ENCODE measurements at places on chromosomes 4 and X.

DNA sequence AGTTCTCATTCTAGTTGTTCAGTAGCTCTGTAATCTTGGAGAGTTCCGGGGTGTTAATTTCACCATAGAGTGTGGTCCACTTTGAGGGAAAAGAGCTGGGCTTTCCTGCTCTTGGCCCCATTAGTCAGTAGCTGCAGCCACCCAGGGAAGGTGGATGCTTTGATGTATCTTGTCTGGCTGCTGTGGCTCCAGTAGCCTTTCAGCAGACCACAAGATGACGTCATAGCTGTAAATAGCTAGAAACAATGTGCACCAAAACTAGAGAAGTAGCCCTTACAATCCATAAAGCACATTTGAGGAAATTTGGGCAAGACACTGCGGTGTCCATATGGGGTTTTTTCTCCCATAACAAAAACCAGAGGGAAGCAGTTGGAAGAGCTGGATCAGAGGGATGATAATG lies 32.9 kb upstream of the PRPS2 start:
- no peak for DNase-seq

DNA sequence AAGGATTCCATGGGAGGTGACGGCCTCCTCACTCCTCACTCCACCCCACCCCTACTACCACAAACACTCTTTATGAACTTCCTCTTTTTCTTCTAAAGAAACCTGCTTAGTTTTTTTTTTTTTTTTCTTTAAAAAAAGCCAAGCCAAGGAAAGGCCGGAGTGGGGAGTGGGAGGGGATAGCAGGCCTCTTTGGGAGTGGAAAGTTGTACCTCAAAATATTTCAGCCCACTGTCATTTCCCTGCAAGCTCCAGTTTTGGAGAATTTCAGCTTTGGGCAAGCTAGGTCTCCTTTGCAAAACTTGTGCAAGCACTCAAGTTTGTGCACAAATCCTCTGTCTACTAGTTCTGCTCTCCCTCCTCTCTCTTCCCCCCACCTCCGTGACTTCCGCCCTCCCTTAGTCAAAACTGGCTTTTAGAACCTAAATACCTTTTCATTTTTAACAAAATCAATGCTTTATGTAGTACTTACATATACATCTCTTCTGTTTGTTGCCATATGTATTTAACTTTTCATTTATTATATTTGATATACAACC lies 512 bp upstream of the ANTXR2 start:
- DNase-seq = no peak

DNA sequence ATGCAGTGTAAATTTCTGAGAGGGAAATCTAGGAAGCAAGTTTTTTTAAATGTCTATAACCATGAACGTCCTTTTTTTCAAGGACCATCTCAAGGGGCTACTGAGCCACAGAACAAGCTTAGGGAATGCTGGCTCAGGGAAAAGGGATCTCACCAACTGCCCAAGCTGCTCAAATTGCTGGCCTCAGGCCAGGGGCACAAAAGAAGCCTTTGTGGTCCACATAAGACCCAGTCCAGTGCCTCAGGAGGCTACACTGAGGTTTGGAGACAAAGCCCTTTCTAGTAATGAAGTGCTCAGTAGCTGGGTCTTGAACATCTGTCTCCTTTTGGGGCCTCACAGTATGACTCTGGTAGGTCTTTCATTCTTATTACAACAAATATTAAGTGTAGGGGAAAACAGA lies 305.5 kb downstream of the RAB28 start:
- no peak for DNase-seq

DNA sequence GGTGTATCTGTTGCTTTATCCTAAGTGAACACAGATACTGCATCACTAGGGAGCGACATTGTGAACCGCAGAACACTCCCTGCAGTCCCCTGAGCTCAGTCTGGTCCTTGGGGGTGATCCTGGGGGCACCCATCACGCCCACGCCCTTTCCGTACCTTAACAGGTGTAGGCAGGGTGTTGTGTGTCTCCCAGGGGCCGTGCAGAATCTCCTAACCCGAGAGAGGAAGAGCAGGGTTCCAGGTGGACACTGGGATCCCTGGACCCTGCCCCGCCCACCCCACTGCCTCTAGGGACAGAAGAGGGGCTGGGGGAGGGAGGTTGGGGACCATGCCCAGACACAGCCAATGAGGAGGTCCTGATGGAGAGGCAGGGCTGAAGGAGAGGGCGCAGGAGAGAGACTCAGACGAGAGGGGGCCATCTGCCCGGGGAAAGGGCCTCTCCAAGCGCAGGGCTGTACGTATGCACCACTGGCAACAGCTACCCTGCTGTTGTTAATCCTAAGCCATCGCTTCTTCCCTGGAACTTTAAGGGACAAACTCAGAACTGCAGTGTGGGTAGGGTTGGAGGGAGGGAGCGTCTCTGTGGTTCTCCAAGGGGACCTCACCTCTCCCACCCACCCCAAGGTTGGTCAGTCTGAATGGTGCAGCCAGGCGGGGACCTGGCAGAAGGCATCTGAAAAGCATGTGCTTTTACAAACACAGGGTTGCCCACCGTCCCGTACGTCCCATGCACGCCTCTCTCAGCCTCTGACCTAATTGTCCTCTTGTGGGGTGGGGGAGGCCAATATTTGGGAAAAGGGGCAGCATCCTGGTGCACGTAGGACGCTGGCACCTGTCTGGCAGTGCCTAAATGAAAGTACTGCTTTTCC lies 2.5 kb downstream of the P2RY8 start:
- no peak for DNase-seq

GRCh38 chrX:107204068-107204605 lies 2.1 kb downstream of the NUP62CL start:
- DNase-seq = no peak

GRCh38 chr4:185165605-185166063 lies 22.6 kb downstream of the SLC25A4 start:
- peak; percentile 87 for DNase-seq

- DNase-seq = no peak
Observed at GRCh38 chrX:40105835-40106675, 8.3 kb upstream of the BCOR start.

- DNase-seq = no peak
Observed at GRCh38 chr4:168387091-168387490, 68.5 kb upstream of the DDX60 start.

- DNase-seq = no peak
Observed at GRCh38 chr4:77219266-77219665, 62.3 kb downstream of the CCNG2 start.

DNA sequence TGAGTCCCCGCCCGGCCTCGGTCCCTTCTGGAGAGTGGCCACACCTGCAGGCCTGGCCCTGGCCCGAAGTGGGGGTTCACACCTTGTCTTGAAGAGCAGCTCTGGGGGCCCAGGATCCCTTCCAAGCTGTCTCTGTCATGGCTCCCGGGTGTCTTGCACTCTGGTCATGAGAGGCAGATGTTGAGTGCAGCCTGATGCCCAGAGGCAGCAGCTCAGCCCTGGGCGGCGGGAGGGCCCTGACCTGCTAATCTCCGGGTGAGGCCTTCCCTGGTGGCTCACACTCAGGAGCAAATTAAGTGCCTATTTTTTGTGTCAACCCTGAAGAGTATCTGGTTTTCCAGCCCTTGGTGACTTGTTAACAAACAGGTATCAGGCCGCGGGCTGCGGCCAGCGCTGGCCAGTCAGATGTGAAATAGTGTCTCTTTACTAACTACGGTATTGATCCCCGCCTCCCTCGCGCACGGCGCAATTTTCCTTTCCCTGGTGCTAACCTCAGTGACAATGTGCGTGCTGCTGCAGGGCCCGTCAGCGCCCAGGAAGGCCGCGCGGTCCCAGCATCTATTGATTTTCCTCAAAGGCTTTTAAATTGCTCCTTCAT lies 24.2 kb downstream of the NKX1-1 start:
- no peak for DNase-seq

GRCh38 chr4:38117591-38117990 lies 157.4 kb downstream of the PTTG2 start:
- no peak for DNase-seq

- peak; percentile 5 for DNase-seq
Observed at GRCh38 chr4:53653484-53654053, 62.3 kb upstream of the LNX1 start.

DNA sequence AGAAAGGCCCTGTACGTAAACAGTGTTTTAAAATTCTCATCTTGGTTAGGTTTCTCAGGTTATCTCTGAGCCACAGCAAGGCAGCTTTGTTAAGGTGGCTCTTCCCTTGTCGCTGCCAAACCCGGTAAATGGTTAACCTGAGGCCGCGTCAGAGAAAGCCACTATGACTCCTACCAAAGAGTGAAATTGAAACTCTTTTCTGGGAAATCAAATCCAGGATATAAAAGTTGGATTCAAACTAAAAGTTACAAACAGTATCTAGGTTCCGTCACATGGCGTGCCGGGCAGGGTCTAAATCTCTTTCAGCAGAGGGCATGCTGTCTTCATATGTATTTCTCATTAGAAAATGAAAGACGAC lies 433 bp downstream of the MMAA start:
- DNase-seq = peak; percentile 57

DNA sequence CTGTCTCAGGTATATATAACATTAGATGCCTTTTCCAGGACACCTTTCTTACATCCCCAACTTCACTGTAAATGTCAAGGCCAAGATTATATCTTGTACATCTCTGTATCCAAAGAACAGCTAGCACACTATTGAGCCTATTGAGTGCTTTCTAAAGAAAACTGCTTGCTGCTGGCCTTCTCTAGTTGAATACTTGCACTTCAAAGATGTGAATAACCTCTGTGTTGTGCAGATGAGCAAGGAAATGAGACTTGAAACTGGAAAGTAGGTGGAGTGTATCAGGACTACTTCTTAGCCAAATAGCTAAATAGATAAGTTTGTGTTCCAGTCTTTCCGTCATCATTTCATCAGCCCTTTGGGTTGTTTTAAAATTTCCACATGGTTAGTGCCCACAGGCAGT lies 704.4 kb upstream of the AMOT start:
- DNase-seq = no peak

GRCh38 chrX:86103061-86103460 lies 45.2 kb upstream of the DACH2 start:
- no peak for DNase-seq

DNA sequence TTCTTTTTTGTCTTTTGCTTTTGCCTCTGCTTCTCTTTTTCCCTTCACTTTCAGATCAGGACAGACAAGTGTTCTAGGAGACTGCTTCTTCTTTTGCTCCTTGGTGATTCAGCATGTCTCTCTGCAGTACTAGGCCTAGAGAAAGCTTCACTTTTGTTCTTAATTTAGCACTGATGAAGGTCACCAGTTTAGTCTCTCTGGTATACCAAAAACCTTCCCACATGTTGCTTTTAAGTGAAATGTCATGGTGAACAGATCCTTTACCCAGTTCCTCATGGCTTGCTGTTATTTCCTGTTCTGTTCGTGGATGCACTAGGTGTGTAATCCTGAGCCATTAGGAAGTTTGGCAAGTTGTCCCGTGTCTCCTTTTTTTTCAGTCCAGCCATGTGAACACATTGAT lies 53.3 kb downstream of the NBDY start:
- DNase-seq = no peak

DNA sequence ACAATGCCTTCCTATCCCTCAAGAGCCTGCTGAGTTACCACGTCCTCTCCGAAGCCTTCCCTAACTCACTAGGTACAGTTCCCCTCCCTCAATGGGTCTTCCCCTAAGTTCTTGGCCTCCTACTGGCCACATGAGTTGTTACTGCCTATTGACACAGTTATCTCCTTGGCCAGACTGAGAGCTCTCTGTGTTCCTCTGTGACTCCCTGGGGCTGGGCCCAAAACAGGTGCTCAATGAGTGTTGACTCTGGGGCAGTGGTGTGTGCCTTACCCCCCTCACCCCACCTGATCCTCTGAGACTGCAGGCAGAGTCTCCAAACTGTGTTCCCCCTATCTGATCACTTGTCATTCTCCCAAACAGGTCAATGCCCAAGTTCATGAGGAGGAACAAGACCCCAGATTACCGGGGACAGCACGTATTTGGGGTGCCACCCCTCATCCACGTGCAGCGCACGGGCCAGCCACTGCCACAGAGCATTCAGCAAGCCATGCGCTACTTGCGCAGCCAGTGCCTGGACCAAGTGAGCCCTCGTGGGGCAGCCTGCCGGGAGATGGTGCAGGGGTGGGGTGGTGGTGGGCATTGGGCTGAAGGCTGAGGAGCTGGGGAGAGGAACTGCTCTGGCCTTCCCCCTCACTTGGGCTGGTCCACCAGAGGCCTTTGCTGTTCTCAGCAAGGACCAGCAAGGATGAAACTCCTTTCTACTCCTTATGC lies 72.6 kb downstream of the STARD8 start:
- no peak for DNase-seq

- DNase-seq = no peak
Observed at GRCh38 chr4:129908117-129908516, 812.2 kb downstream of the C4orf33 start.

DNA sequence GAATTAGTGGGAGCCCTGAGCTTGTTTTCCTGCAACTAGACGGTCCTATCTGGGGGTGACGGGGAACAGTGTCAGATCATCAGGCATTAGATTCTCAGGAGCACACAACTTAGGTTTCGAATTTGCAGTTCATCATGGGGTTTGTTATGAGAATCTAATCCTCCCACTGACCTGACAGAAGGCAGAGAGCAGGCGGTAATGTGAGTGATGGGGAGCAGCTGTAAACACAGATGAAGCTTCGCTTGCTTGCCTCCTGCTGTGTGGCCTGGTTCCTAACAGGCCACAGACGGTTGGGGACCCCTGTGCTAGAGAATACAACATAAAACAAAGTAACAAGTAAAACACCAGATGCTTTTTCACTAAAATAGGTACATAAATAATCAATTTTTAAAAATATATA lies 86.2 kb upstream of the BLTP1 start:
- no peak for DNase-seq

Measured in IMR-90 (cell line).